ENCODE measurements at places on chromosomes 16 and 17. TPM values are rescaled to one million over a fixed set of nuclear protein-coding genes. Genes with fewer than 3 reads are reported as not detected.

KRTAP9-2 gene
- not detected for total RNA-seq

DNA sequence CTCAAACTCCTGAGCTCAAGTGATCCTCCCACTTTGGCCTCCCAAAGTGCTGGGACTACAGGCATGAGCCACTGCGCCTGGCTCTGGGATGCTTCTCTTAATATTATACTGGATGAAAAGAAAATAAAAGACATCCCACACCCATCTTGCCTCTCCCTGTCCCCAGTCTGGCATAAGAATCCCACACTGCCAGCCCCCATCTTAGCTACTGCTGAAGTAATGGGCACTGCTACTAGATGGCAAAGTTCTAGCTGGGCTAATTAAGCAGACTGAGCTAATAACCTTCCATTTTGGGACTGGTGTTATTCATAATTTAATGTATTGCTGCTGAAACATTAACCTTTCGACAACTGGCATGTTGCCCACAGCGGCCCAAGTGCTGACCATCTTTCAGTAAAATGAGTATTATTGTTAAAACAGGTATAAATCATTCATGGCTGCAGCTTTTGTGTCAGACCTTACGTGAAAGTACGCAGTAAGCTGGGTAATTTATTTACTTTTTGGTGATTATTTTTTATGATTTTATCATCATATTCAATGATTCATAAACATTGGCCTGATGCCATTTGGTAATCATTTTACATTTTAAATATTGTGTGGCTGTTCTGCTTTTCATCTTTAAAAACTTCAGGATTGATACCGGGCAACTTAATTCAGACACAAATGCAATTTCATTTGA lies 47.4 kb upstream of the ZFHX3 start:
- DNase-seq, result no peak

DNA sequence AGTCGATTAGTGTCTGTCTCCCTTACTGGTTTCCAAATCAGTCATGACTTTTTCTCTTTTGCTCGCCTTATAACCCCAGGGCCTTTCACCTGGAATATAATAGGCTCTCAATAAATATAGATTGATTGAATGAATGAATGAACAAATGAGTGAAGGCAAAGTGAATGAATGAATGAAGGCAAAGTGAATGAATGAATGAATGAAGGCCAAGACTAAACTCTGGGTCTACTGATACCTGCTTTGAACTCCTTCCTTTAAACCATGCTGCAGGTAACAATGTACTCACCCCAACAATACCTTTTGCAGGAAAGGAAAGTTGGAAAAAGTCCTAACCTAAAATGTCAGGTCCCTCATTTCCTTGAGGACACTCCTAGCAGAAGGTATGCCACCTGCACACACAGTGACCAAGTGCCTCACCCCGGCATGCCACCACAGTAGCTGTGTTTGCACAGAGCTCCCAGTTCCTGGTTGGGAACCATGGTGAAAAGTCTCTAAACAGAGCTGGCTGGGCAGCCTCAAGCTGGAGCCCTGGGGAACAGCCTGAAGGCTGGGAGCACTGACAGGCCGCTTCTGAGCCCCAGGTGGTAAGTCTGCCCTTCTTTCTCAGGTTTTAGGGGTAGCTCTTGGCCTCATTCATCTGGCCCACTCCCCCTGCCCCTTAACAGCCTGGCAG lies 42.7 kb upstream of the ANKFN1 start:
- DNase-seq, result no peak

- DNase-seq, result peak; percentile 67
These were observed 38.2 kb downstream of the HOXB1 start for GRCh38 chr17:48492401-48493298.

DNA sequence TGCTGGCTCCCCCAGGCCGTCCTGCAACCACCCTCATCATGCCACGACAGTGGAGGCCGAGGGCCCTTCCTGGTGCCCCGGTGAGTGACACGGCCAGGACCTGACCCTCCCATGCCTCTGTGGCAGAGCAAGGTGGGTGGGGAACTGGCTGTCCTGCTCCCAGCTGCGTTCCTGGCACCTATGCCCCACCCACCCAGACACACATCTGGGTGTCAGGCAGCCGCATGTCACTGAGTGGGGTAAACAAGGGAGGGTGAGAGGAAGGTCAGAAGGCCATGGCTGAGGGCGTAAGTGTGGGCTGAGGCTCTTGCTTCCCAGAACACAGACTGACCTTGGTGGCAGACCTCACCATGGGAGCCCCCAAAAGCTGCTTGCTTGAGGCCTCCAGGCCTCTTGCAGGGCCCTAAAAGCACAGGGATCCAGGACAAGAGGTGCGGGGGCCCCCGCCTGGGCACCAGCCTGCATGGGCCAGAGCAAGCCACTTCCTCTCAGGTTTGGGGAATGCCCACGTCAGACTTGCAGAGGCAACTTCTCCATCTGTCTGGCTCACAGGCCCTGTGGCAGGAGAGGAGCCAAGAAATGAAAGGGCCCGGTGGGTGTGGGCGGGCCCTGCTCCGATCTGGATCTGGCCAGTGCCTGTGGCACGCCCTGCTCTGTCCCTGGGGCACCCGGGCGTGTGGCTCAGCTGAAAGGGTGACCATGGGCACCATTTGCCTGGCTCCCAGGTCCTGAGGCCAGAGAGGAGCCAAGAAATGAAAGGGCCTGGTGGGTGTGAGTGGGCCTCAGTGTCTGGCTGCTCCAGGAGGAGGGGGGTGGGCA lies 3.9 kb upstream of the CCDC57 start:
- DNase-seq, result peak; percentile 95

DNA sequence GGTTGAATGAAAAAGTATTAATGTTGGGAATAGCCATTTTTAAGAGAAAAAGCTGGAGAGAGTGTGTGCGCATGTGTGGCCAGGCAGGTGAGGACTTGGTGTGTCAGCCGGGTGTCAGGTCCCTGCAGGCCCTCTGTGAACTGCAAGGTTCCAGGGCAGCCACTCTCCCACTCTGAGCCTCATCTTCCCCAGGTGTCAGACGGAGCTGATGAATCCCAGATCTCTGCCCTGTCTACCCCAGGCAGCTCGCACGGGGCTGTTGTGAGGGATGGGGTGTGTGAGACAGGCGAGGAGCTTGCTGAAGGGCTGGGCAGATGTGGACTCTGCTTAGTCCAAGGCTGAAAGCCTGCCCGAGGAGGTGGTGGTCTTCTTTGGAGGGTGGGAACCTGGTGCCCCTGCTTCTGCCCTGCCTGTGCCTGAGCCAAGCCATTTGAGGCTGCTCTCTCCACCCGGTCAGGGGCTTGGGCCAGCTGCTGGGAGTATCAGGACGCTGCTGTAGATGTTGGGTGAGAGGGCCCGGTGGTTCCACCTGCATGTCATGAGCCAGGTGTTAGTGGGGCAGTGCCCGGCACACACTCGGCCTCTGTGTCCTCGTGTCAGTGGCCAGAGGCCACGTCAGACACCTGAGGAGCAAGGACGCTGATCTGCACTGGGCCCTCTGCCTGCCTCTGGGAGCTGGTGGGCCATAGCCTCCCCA lies 122.4 kb downstream of the RAB11FIP4 start:
- no peak for DNase-seq
